ENCODE measurements at places on chromosomes 7 and 10.

GRCh38 chr10:52571516-52572182, 200.9 kb downstream of the MBL2 start:
- no peak for DNase-seq

DNA sequence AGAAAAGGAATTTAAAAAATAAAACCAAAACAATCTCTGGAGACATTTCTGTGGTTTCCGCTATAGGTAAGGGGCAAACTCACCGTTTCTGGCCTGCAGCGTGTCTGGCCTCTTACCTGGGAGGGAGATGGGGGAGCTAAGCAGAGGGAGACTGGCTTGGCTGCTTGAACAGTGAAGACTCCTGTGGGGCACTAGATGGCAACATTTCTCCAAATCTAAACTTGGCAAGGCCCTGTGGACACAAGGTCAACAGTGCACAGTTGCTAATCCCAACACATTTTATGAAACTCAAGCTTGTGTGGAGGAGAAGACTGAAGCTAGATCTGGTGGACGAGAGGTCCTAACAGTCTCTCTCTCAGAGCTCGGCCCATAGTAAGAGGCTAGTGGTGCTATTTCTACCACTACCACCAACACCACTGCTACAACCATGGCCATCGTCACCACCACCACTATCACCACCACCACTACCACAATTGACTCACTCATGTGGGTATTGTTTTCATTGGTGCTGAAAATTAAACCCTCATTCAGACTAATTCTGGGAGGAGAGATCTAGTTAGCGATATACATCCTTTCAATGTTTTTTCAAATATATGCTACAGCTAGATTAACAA, 28.4 kb upstream of the CDHR3 start:
- no peak for DNase-seq

GRCh38 chr10:19730907-19731217, 85.4 kb upstream of the PLXDC2 start:
- no peak for DNase-seq

GRCh38 chr10:86964061-86964846, 4.0 kb upstream of the ADIRF start:
- no peak for DNase-seq

DNA sequence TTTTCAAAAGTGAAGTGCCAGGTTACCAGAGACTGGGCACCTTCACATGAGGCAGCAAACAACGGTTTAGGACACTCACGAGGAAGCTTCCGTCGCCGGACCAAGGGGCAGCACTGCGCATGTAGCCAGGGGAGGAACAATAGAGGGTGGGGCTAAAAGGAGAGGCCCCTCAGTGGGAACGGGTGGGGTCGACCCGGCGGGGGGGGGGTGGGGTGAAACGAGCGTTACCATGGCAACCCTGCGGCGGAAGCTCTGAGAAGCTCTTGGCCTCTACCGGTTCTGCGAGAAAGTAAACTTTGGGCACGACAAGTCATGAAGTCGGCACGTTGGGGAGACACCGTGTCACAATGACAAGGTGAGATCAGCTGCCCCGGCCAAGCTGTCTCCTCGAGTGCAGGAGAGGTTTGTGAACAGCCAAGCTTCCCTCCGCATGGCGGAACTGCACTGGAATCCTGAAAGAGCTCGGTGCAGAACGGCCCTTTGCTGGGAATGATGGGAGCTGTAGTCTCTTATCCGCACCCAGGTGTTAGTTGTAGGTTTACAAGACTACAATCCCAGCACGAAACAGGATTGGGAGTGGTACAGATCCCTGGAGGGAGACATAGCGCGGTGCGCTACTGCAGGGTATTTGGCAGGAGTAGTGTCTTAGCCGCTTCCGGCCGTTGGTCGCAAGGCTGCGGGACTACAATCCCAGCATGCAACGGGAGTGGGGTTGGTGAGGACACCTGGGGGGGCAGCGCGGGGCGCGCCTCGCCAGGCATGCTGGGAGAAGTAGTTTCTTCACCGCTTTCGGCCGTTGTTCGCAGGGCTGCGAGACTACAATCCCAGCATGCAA, 72.8 kb upstream of the ZNF722 start:
- DNase-seq, result peak; percentile 93

GRCh38 chr10:60426425-60426824, 36.8 kb upstream of the ANK3 start:
- no peak for DNase-seq

- no peak for DNase-seq
Measured at GRCh38 chr7:55966851-55967250, 2.5 kb downstream of the NIPSNAP2 start.

GRCh38 chr7:27134392-27134791, 3.8 kb upstream of the HOXA4 start:
- DNase-seq, result no peak

GRCh38 chr10:49117376-49118070, 2.2 kb upstream of the VSTM4 start:
- DNase-seq, result no peak

DNA sequence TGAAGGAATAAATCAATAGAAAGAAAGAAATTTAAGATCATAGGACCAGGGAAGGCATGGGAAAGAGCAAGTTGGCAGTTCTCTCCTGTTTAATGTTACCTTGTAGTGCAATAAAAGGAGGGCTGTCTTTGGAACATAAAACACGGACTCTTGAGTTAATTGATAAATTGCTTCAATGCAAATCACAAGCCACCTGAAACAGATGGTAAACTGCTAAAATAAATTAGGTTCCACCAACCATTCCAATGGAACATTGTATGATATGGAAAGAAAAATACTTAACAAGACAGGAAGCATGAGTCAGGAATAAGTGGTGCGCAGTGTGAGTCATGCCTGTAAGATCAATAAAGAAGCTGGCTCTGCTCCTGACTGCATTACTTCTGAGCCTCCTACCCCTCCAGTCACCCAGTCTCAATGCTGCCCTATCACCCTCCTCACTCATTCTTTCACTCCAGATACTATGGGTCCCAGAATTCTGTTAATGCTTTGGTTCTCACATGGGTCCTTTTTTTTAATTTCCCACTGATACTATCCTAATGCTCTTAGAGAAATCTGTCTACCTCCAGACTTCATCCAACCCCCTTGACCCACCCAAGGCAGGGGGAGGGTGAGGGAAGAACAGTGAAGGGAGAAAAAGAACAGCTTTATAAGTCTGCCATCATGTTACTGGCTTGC, 78.9 kb downstream of the LRRC17 start:
- peak; percentile 33 for DNase-seq

DNA sequence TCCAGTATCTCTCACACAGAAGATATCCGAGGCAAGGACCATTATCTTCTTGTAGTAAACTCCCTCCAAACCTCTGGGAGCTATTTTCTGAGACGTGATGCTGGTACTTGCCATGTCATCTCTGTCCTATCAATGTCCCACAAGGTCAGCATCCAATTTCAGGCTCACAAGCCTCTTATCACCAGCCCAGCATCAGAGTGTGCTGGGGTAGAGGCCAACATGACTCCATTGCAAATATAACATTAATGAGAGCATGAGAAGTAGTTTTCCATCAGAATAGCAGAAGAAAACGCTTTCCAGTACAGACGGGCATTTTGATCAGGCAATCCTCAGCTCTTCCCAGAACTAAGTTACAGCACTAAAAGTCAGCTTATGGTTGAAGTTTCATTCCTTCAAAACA, 5.6 kb downstream of the MORN4 start:
- no peak for DNase-seq

DNA sequence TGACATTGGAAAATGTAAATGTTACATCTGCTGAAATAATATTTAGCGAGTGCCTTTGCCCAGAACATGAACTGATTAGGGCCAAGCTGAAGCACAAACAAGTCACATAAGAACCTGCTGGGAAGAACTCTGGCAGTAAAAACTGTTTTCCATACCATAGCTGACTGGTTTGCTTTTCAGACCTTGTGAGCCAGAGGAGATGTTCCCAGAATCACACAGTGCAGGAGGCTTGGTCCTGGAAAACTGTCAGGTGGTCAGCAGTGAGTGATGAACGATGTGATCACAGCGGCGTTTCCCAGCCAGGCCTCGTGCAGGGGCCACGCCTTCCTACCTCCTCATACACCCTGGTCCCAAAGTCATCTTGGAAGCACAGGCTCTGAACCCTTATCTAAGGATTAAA, 164.2 kb upstream of the EEPD1 start:
- DNase-seq, result no peak

DNA sequence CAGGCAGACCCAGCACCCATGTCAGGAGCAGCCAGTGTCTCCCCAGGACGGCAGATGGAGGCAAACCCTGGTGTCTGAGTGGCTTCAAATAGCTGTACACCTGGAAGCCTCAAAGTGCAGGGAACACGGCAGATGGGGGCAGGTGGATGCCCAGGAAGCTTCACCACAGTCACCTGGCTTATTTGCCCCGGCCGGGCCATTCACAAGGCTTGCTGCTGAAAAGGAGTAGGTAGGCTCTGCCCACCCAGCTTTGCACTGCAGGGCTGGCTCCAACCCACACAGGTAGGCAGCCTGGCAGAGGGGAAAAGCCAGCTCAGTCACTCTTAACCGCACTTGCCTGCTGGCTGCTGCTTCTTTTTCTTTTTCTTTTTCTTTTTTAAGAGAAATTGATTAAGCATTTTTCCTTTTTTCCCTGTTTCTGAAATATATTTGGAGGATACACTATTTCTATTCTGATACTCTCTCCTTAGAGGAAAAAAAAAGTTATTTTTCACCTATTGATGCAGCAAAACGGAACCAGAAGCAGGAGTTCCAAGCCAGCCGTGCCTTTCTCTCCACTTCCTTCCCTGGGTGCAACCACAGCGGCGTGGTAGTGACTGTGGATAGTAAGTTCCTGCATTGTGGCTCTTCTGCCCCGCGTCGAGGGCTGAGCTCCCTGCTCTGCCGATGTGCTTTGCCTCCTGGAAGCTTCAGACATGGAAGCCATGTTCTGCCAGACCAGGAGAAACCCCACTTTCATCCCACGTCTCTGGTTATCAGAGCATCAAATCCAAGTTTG, 118.3 kb downstream of the KLF6 start:
- DNase-seq, result peak; percentile 50

- DNase-seq, result no peak
Measured at GRCh38 chr7:156993925-156994235, 16.6 kb downstream of the MNX1 start.

GRCh38 chr10:22332116-22332692, 11.3 kb downstream of the BMI1 start:
- no peak for DNase-seq

- no peak for DNase-seq
Measured at GRCh38 chr10:101617102-101617823, 29.1 kb downstream of the DPCD start.

DNA sequence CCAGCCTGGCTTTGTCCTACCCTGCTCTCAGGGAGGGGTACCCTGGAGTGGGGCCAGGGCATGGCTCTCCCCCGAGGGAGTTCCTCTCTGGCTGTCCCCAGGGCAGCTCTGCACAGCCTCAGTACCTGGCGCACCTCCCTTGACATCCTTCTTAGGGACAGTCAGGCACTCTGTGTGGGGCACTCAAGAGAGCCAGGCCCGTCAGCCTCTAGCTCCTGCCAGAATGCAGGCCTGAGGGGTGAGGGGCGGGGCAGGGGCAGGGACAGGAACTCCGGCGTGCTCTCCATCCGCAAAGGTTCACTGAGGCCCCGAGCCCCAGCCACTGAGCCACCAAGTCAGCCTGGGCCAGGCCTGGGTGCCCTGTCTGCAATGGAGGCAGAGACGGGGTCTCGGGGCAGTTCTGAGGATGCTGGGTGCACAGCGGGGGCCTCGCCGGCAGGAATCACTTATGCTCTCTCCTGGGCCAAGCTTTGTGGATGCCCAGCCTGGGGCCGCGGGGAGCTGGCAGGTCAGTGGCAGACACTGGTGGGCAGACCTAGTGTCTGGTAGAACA, 10.1 kb downstream of the LIMK1 start:
- DNase-seq, result no peak

DNA sequence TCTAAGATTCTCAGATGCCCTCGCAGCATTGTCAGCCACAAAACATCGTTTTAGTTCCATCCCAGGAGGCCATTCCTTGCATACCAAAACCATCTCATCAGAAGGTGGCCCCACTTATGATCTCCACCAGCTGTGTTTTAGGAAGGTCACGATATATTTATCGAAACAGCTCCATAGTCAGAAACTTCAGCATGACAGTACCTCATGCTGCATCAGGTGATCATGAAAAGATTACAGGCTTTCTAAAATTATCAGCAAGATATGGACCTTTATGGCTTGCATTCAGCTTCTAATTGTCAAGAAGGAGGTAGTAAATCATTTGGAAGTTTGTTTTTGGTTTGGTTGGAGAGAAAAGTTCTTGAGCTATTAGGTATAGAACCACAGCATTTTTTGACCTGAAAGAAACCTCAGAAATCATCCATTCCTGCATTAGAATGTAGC, 20.0 kb downstream of the JAZF1 start:
- no peak for DNase-seq

DNA sequence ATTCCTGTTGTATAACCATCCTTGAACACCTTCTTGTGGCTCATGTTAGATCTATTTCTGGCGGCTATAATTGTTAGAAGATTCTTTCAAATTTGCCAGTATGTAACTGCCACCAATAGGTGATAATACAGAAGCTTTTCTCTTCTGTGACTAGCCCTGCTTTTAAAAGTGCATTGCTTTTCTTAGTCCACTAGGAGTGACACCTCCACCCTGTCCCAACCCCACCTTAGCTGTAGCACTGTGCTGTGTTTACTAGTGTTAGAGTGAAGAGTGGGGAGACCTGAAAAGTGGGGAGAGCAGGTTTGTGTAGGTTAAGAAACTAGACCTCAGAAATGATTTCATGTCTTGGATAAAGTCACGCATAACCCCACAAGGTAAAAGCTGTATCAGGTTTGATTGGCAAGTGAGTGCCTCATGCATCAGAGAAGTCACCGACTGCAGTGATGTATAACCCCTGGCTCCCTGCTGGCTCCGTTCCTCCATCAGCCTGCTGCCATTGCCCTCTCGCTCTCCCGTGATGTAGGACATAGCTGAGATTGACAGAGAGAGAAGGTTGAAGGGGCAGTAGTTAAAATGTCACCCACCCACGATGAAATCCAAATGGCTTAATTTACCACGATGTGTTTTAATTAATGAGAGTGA, 12.5 kb downstream of the NPVF start:
- no peak for DNase-seq

DNA sequence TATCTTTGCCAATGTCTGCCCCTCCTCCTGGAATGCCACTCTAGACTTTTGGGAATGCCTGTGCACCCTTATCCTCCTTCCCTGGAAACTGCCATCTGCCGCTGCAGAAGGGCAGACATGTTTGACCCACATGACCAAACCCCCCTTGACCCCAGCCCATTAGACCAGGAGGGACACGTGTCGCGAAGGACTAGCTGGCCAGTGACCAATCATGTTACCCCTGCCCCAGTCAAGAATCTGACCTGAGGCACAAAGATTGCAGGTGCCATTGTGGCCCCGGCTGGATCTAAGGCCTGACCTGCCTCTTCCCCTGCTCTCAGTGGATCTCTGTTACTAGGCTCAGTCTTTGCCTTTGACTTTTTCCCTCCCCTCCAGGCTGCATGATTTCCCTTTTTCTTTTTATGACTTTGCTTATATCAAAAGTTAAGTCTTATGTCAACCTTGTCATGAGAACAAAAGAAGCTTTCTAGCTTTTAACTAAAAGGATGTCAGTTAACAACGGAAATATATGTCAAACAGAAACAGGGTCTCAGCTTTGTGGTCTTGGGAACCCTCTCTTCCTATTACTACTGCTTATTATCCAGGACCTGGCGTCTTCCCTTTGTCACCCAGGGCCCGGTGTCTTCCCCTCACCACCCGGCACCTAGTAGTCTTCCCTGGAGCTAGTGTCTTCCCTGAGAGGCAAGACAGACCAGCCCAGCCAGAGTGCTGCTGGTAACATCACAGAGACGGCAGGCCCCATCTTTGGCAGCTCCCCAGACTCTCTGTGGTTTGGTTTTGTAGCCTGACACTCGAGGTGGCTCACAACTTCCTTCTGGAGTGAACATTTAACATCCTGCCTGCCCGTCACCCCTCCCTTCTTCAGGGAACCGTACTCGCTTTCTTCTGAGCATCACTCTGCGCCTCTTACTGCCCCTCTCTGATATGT, 24.4 kb upstream of the PPIF start:
- DNase-seq, result peak; percentile 83
